ENCODE measurements at places on chromosomes 16 and 17.

DNA sequence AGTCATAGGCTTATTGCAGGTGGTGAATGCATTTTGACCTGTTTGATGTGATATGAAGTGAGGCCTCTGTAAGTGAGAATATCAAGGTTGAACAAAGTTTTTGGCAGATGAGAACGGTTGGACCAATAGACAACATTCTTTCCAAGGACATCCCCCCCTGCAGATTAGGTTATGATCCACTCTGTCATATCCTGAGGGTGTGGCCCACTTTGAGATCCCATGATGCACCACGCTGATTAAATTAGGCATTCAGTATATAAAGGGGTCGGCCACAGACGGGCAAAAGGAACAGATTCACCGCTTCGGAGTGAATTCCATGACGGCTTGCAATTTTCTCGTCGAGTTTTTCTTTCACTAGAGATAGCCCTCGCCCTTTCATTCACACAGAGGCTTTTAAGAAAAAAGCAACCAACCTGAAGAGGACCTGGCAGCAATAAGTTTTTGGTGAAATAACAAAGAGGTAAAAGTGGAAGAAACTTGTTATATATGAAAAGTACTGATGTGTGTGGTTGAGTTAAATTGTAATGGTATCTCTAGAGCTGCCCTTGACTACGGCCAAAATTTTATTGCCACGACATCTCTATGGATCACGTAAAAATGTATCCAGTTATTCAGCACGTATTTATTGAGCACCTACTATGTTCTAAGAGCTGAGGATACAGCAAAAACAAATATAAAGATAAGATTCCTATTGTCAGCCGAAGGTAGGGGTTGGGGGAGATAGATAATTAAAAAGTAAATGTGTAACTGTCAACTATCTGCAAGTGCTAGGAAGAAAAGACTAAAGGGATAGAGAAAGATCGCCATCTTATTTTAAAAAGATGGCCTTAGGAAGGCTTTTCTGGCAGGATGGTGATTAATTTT is 1.7 kb upstream of the RBBP6 start:
- no peak for DNase-seq

- DNase-seq, result no peak
Observed at GRCh38 chr17:12898110-12898509, 108.8 kb downstream of the ARHGAP44 start.

GRCh38 chr17:80112471-80113032 is 11.2 kb downstream of the GAA start:
- DNase-seq, result no peak

GRCh38 chr17:40279402-40279801 is 8.3 kb upstream of the CDC6 start:
- DNase-seq, result no peak

- peak; percentile 82 for DNase-seq
Observed at GRCh38 chr16:20868890-20869289, 31.3 kb downstream of the DCUN1D3 start.

GRCh38 chr16:12011565-12011964 is 35.0 kb downstream of the SNX29 start:
- no peak for DNase-seq

GRCh38 chr17:46135126-46135812 is 58.0 kb downstream of the KANSL1 start:
- DNase-seq, result no peak

DNA sequence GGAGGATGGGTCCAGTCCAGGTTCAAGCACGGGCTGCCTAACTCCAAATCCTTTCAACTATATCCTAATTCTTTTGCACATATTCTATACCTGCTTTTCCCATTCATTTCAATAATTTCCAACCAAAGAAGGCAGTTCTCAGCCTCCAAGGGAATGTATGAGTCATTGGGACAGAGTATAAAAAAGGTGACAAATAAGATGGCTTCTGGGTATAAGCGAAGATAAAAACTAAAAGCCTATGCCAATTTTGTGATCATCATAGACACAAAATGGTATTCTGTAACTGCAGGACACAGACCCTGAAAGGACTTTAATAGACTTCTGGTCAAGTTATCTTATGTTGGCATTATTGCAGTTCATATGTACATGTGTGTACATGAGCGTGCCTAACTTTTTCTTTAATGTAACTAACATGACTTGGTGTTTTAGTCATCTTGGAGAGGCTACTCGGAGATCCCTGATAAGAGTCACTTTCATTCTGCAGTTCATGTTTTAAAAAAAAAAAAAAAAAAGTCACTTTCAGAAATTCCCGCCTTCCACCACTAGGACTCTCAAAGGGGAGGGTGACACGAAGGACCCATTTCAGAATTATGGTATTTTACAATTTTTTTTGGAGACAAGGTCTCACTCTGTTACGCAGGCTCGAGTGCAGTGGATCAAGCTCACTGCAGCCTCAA is 17.3 kb downstream of the COG1 start:
- DNase-seq, result no peak

DNA sequence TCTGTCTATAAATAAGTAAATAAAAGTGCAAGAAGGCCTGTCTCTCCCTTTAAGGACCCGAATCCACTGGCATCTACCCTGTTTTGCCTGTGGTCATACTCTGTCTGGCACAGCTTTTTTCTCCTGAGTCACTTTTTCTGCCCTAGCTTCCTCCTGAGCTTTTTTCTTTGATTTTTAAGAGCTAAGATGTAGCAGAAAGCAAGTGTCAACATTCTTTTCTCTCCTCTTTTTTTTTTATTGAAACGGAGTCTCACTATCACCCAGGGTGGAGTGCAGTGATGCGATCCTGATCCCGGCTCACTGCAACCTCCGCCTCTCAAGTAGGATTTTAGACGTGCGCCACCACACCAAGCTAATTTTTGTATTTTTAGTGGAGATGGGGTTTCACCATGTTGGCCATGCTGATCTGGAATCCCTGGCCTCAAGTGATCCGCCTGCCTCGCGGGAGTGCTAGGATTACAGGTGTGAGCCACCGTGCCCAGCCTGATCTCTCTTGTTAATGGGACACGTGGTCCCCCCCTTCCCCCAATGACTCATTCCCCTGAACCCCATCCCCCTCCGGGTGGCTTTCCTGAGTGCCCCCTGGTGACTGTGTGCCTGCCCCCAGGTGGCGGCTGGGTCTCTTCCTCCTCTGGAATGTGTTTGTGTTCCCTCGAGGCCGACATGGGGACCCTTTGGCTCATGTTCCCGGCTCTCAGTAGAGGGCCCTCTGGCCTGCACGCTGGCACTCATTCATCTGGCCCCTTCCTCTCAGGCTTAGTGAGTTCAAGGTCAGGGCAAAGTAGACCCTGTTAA is 14.2 kb downstream of the C16orf90 start:
- no peak for DNase-seq

DNA sequence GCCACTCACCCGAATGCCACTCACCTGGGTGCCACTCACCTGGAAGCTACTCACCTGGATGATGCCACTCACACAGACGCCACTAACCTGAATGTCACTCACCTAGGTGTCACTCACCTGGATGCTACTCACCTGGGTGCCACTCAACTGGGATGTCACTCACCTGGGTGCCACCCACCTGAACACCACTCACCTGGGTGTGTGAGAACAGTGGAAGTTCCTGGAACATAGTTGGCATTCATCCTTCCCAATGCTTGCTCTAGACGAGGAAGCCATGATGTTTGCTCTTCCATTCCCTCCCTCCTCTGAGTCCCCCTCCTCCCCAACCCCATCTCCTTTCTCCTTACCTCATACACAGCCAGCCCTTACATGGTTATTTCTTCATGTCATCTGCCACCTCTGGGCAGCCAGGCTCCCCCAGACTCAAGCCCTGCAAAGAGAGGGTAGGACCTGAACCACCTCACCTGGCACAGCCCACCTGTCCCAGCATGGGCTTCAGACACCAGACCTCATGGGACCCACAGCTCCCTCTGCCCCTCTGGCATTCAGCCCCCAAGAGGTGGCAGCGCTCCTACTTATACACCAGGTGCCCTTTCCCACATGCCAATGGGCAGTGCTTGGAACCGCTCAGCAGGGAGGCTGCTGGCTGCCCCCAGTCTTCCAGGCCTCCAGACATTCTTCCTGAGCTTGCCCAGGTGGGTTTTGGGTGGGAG is 171.8 kb upstream of the FOXF1 start:
- DNase-seq, result no peak

- DNase-seq, result peak; percentile 6
Observed at GRCh38 chr17:78600181-78600721, 23.1 kb upstream of the DNAH17 start.

GRCh38 chr17:18993905-18994526 is 10.5 kb downstream of the FAM83G start:
- DNase-seq, result peak; percentile 9

DNA sequence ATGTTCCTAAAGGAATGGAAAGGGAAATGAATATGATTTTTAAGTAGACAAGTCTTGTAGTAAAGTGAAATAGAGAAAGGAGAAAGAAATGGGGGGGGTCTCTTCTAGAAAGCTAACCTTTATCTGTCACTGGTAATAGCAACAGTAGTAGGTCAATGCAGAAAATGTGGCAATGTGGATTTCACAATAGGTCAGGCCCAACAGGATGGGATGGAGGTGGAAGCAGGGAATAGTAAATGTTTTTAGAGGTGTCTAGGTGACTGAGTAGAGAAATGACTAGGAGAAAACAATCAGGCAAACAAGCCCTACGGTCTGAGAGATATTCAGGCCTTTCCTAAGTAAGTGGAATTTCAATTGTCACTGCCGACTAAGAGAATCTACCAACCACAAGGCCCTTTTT is 6.0 kb upstream of the RSKR start:
- no peak for DNase-seq

DNA sequence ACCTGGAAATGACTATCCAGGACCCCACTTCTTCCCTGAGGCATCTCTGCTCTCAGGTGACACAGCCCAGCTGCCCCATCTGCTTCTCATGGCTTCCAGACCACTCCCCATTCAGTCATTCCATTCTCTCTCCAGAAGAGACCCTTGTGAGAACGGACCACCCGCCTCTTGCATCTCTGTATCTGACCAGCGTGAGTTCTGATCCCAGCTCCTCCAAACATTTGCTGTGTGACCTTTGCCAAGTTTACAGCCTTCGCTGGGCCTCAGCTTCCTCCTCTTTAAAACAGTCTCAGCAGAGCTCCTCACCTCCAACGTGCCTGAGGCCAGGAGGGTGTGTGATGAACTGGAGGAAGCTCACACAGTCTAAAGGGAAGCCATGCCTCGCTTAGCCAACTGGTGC is 39.6 kb downstream of the C16orf82 start:
- DNase-seq, result no peak

GRCh38 chr17:44247440-44247841 is 20.5 kb downstream of the SLC4A1 start:
- no peak for DNase-seq

DNA sequence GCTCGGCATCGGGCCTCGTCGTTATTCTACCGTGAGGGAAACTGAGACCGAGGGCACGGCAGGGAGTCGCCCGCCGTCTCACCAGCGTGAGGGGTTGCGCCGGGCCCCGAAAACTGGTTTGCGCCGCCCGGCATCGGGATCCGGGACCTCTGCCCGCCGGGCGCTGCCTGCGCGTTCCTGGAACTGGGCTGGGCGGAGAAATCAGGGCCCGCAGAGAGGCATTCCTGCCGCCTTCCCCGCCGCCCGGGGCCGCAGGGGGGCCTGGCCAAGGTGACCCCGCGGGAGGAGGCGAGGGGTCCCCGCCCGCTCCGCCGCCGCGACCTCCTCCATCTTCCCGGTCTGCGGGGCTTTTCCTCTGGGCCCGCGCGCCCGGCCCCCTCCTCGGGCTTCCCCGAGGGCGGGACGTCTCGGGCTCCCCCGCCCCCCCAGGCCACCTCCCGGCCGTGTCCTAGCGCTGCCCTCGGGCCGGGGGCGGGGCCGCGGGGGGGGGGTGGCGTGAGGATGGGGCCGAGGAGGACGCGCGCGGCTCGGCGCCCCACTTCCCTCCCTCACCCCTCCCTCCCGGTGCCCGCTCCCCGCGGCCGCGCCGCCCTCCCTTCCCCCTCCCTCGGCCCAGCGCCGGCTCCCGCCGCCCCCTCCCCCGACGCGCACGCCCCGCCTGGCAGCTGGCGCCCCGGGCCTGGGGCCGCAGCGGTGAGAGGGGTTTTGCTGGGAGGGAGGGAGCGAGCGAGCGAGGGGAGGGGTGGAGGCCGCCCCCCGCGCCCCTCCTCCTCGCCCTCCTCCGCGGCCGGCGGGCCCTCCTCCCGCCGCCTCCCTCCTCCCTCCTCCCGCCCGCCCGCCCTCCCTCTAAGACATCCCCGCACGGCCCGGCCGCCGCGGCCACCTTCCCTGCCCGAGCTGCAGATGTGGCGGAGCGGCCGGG is at the start of gene GLIS2:
Gene GLIS2 (plus strand): TSS at position 882 of the 922 bp plus-strand sequence. CDS start 16,214 bp downstream, outside the sequence.
- DNase-seq, result peak; percentile 86

DNA sequence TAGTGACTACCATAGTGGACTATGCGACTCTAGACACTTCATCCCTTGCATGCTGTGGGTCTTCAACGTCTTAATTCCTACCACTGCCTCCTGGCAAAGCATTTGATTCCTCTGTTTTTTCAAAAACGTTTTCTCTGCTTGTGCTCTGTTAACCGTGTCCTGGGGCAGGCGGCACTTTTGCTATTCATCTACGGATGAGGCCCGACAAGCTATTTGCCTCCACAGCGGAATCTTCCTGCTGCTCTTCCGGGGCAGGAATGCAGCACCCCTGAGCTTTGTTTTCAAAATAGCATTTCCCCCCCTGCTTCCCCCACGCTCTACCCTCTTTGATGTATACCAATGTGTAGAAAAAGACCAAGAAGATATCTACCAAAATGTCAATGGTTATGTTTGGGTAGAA is 39.8 kb upstream of the METTL16 start:
- DNase-seq, result no peak

DNA sequence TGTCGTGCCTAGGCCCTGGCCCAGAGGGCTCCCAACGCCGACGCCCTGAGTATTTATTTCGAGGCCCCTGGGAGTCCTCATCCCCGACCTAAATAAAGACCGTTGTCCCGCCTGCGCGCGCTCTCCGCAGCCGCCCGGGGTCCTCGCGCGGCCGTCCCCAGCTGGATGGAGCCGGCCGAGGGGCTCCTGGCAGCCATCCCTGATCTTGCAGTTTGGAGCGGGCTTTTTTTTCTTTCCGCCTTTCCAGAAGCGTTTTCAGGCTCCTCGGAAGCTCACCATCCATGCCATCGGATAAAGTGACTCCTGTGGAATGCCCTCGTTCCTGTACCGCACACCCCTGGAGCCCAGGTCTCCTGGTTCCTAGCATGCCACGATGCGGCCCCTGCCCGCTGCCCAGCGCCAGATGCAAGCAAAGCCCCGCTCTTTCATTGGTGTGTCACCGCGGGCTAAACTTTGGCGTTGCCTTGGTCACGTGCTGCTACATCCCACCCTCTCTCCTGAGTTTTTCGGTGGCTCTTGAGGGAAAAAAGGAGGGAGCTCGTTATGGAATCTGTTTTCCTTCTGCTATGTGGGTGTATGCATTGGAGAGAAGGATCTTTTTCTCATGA is 716 bp downstream of the TMEM94 start:
- peak; percentile 69 for DNase-seq

DNA sequence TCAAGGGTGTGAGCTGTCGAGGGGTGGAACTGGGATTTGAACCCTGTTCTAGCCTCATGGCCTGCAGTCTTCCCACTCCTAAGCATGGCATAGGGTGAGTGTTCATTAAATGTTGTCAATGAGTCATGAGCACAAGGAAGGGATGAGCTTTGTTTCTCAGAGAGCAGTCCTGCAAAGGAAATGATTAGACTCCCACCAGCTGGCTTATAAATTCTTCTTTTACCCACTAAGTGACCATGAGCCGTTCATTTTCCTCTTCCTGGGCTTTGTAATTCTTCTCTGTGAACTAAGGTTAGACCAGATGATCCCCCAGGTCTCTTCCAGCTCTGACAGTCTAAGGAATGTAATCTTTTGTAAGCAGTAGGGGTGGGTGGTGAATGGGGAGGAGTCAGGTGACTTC is 47.9 kb upstream of the HNF1B start:
- peak; percentile 76 for DNase-seq

- DNase-seq, result peak; percentile 85
Observed at GRCh38 chr17:44909681-44910144, 5.6 kb downstream of the GFAP start.

Measured in fibroblast of lung (primary cell).